GOT3 (cell line): ENCODE measurements at places on chromosomes 6 and 20.

GRCh38 chr6:147660334-147661311 lies 152.1 kb downstream of the SAMD5 start:
- no peak for DNase-seq

DNA sequence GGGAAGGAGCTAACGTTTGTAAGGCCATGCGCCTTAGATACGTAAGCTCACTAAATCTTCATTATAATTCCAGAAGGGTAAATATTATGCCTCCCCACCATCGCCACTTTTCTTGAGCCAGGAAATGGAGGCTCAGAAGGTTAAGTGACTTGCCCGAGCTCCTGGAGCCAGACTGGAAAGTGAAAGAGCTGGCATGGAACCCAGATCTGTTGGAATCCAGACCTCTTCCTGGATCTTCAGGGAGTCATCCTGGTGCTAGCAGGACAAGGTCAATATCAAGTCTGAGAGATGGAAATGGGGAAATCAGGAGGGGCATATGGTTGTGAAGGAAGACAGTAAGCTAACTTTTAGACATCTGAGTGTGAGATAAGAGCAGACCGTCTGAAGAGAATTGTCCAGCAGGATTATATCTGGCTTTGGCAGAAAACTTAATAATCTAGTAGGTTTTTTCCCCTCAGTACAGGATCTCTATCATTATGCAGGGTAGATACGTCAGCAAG lies 6.2 kb downstream of the TMEM200A start:
- no peak for DNase-seq

DNA sequence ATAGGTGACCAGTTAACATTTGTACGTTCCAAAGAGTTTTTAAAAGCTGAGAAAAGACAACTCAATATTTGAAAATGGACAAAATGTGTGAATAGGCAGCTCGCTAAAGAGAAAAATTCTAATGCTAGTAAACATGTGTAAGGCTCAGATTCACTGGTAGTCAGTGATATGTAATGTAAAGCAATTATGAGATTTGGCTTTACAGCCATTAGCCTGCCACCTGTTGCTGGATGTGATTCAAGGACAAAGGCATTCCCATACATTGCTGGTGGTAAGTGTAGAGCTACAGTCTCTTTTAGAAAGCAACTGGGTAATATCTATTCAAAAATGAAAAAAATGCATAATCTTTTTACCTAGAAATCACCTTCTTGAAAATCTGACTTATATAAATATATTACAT lies 114.3 kb downstream of the COL19A1 start:
- no peak for DNase-seq

DNA sequence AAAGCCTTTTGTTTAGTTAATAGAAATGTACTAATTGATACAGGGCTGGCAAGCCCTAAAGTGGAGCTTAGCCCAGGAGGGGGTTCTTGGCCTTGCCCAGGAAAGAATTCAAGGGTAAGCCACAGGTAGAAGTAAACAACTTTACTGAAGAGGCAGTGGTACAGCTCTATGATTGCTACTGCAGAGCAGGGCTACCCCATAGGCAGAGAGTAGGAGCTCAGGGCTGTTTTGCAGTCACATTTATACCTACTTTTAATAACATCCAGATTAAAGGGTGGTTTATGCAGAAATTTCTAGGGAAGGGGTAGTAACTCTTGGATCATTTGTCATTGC lies 680.4 kb upstream of the GJE1 start:
- no peak for DNase-seq

GRCh38 chr6:165605901-165606739 lies 56.9 kb downstream of the PDE10A start:
- DNase-seq: no peak
